ENCODE measurements at places on chromosomes 4 and X.

- no peak for DNase-seq
Measured at GRCh38 chrX:109489174-109489573, 7.3 kb upstream of the GUCY2F start.

DNA sequence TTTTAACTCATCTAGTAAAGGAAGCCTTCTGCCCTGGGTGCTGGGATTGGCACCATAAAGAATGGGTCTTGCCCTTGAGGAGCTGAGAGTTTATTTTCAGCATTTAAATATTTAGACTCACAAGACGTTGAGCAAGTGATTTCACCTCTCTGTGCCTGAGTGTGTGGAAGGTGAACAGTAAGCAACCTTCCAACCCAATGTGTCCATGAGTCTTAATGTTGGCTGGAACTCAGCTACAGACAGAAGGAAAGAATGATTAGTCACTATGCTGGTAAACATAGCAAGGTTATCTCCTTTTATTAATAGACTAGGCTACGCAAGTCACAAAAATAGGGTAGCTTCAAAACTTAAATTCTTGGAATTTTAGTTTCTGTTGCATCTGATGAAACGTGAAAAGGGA, 277.4 kb upstream of the GATB start:
- DNase-seq: no peak

GRCh38 chr4:48138936-48139335, 4.9 kb upstream of the TXK start:
- peak; percentile 73 for DNase-seq

GRCh38 chrX:39874202-39874816, 223.4 kb downstream of the BCOR start:
- DNase-seq: peak; percentile 15

DNA sequence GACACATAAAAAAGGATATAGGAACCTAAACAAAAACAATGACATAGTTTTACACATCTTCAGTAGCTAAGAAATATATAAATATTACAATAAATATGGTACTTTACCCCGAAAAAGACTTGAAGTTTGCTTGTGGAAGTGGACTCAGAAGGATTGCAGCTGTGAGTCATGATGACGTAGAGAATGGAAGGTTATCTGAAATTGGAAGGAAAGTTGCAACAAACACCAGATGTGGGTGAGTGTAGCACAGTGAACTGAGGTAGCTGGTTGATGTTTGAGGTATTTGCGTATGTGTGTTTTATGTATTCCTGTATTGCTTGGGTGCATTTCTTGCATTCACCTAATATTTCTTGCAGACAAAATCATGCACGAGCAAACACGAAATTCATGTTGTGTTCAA, 113.0 kb downstream of the ARX start:
- DNase-seq: no peak

- no peak for DNase-seq
Measured at GRCh38 chr4:5867866-5868265, 25.0 kb downstream of the CRMP1 start.

- DNase-seq: no peak
Measured at GRCh38 chr4:152394791-152395190, 141.1 kb downstream of the FBXW7 start.

GRCh38 chr4:80454040-80454439, 118.5 kb downstream of the CFAP299 start:
- no peak for DNase-seq

DNA sequence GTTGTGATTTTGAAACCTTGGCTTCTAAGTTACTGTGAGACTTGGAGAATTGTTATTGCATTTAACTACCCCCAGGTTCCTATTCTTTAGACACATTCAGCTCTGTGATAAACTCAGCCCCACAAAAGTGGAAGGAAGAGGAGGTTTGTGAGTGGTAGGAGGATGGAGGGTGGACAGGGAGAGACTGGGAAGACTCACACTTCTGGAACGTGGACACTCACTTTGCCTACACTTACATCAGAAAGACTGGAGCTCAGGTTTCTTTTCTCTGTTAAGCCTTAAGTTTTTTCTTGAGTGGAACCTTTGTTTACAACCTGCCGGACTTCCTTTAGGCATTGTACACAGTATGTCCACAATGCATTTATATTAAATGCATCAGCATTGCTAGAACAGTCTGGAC, 99.0 kb downstream of the AREG start:
- no peak for DNase-seq

- DNase-seq: no peak
Measured at GRCh38 chr4:128277856-128278255, 9.8 kb downstream of the PGRMC2 start.

GRCh38 chr4:111761531-111761930, 383.7 kb upstream of the FAM241A start:
- no peak for DNase-seq

DNA sequence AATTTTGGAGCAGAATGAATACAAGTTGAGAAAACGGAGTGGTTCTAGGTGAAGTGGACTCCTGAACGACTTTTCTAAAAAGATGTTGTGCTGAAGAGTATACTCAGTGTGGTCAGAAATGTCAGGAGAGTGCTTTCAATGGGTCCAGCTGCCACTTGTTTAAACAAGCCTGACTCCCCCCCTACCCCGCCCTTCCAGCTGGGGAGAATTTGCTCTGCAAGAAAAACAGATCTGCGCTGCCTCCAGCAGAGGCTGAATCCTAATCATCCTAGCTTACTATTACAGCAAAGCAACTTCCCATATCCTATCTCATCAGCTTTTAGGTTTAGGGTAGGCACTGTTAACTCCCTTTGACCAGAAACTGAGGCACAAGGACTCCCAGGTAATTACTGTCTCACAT, 1.9 kb downstream of the MAP3K15 start:
- DNase-seq: no peak

DNA sequence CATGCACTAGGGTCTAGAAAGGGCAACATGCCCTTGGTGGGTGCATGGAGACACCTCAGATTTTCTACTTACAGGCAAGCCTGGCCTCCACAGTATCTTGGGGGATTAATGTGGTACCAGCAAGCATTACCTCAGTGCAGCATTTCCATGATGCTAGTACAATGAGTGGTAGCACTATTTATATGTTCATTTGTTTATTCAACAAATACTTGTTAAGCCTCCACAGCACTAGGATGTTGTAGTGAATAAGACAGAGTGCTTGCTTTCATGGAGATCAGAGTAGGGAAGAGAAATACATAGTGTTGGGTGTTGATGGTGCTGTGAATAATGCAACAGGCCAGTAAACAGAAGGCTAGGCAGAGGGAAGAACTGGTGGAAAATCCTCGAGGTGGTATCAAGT, 133.4 kb downstream of the KLHL8 start:
- no peak for DNase-seq

- DNase-seq: no peak
Measured at GRCh38 chr4:167939863-167940616, 152.3 kb upstream of the ANXA10 start.

DNA sequence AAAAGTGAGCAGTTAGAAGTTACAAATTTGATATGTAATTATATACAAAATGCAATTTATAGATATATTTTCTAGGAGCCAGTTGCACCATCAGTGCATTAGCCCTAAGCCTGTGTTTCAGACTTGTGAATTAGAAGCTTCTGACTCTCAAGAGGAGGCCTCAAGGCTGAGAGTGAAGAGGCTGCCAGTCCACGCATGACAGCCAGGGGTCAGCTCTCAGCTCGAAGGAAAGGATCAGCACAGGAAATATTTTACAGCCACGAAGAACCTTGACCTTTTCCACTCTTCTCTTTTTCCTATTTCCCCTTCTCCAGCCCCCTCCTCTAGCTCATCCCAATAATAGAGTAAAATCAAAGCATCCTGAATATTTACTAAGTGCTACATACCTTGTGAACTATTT, 642.4 kb downstream of the TRIML1 start:
- no peak for DNase-seq

DNA sequence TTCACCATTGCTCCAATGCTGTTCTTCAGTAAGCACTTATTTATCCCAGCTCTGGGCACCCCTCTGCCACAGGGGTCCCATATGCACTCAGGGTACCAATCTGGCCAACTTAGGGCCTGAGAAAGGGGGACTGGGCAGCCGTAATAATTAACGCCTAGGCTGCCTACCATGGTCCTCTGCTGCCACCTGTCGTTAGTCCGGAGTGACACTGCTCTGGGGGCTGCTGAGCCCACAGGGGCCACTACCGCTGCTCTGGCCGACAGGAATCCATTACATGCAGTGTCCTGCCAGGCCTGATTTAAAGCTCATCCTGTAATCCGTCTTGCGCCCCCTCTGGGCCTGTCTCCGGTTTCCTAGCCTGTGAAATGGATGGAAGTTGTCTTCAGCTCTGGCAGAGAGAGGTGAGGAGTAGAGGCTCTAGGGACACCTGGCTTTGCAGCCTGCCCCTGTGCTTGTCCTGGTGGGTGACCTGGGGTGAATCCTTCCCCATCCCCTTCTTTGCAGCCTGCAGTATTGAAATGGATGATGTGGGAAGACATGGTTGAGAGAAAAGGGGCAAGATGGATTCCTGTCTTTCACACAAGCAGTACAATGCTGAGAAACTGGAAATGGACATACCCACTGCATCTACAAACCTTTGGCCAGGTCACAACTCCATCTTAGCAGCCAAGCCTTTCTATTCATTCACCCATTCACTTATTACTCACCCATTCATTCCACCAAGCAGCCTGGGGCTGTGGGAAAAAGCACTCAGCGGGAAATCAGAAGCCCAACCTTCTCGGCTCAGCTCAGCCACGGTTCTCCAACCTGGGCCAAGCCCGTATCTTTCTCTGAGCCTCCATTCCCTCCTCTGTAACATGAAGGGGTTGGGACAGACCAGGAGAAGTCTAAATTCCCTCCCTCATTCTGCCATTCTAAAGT, 116.3 kb upstream of the NALF2 start:
- peak; percentile 3 for DNase-seq

GRCh38 chrX:76172325-76172893, 453 bp upstream of the PBDC1 start:
- no peak for DNase-seq

GRCh38 chr4:54067166-54067565, 2.8 kb upstream of the CHIC2 start:
- DNase-seq: no peak

DNA sequence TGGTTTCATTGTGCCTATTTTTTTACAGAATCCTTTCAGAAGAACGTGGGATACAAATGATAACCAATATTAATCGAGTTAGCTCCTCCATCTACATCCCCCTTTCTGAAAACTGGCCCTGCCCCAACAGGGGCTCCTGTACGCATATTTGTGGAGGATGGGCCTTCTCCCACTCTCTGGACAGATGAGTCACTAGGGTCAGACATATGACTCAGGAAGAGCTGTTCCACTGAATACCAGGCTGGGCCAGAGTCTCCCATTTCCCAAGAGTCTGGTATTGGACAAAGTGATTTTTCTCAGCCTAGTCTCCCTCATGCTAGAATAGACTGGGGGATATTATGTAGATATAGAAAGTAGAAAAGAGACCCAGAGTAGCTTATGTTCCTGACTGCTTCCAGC, 142.4 kb downstream of the TSPAN5 start:
- DNase-seq: no peak

- DNase-seq: no peak
Measured at GRCh38 chr4:128538111-128538882, 250.7 kb upstream of the PGRMC2 start.

DNA sequence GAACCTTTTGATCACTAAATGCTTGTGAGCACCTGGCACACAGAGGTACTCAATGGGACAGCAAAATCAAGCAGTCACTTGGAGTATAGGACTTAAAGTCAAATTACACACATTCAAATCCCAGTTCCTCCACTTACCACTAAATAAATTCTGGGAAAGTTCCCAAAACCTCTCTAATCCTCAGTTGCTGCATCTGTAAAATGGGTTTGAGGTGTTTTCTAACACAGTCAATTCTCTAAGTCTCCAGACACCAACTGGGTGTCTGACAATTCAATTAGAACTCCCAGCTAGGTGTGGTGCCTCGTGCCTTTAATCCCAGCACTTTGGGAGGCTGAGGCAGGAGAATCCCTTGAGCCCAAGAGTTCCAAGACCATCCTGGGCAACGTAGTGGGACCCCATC, 19.0 kb downstream of the QDPR start:
- DNase-seq: no peak

DNA sequence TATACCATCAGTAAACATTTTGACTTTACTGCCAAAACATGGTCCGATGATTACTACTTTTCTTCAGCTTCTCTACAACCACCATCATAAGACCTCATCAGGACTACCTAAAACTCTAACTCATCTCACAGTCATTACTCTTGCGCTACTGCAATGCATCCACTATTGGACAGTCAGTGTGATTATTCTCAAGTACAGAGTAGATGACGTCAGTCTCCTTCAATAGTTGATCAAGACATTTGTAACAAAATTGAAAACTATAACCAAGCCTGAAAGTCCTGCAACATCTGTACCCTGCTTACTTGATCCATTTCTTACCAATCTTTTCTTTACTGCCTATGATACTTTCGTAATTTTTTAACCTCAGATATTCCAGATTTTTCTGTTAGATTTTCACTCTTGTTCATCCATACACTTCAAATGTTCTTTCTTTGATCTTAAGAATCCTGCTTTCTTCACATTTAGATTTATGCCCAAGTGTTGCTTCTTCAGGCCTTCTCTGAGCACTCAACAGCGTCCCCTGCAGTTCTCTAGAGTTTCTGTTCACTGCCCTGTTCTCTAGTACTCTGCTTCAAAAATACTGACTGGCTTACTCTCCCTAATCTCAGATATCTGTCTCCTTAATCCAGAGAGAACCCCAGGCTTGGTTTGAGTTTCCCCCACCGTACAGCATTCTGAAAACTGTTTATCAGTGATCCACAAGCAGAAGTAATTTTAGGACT, 1517.6 kb downstream of the STIM2 start:
- no peak for DNase-seq

DNA sequence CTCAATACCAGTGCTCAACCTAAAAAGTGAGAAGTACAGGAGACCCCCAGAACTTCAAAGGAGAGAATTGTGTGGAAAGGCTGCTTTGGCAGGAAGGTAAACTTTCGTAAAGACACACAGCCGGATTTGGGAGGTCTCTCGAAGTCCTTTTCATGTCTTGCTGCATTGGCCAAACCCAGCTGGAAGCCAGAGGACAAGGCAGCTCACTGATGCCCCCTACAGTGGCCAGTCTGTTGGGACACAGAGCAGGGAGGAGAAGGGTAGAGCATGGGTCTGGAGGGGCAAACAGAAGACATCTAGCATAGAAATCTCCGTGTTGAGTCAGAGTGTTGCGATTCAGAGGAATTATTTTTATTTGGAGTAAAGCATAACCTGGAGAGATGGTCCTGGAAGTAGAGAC, 198.9 kb downstream of the ANK2 start:
- no peak for DNase-seq

GRCh38 chr4:96524311-96524875, 684.5 kb downstream of the PDHA2 start:
- DNase-seq: no peak

DNA sequence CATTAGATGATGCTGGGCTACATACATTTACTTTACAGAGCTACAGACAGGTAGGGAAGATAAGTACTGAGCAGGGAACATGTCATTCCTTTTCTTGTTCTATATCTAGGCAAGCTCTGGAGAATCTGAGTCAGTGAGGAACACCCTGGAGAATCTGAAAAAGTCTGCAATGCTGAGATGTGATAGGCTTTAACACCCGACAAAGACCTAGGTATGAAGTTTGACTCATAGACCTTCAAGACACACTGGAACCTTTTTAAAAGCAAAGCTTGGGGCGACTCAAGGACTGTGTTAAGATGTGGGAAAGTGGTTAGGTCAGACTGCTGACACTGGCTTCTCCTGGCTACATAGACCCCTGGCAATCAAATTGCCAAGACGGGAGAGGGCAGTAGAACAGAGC, 42.8 kb downstream of the OSTC start:
- DNase-seq: no peak
